Left cardiac atrium (tissue), 4 donors: ENCODE measurements at places on chromosomes 6 and 20. TPM values are rescaled to one million over a fixed set of nuclear protein-coding genes. Genes with fewer than 3 reads are reported as not detected.

GRCh38 chr20:48983423-48984400 is 62.2 kb downstream of the ARFGEF2 start:
- peak; percentile 37 for DNase-seq

DNA sequence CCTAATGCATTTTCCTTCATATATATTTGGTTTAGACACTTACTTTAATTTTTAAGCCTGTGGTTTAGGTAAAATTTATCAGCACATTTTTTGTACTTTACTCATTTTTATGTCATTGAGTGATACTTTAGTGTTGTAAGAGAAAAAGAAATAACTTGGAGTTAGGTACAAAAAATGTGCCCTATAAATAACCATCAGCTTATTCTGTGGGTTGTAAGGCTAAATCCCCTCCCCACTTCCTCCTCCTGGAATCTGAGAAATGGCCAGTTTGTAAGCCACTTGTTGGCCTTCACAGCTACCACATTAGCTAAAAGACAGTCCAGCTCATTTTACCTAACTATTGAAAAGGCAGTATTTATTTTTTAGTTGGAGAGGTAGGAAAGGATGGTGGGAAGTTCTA is 576.3 kb downstream of the PKHD1 start:
- no peak for DNase-seq

Gene BPIFB3
- not detected for total RNA-seq

DNA sequence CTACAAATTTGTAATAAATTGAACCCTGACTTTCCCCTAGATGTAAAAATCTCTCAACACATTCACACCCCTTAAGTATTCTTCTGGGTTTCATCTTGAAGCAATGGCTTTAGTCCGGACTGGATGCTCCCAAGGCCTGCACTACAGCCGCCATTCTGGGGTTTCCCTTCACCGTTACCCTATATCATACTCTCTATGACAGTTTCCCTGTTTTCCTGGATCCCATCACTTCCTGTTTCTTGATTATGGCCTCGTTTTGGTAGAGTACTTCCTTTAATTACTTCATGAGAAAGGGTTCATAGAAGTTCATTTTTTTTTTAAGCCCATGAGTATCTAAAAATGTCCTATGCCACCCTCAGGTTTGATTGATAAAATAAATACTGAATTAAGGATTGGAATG is 11.7 kb downstream of the FIG4 start:
- DNase-seq, result no peak

GRCh38 chr6:106051226-106051625 is 34.9 kb upstream of the PRDM1 start:
- no peak for DNase-seq

- DNase-seq, result no peak
Observed at GRCh38 chr6:80316686-80317231, 210.3 kb downstream of the BCKDHB start.

Gene MAP7
- 2.2 TPM for total RNA-seq

GRCh38 chr6:132919045-132919860 is 104.9 kb downstream of the RPS12 start:
- DNase-seq, result peak; percentile 77

DNA sequence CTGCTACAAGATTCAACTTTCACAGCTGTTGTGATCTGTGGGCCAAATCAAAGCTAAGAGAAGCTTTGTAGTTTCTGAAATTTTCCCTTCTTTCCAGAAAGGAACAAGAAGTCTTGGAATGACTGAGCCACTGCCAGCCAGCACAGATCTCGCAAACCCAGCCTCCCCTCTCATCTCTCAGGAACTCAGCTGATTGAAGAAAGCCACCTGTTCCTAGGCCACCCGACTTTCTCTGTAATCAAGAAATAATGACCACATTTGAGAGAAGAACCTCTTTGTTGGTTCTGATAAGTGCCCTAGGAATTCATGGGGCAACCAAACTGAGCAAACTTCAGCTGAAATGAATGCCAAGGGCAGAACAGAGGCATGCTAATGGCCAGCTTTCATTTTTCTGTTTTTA is 61.7 kb downstream of the HDGFL1 start:
- DNase-seq, result peak; percentile 19

DNA sequence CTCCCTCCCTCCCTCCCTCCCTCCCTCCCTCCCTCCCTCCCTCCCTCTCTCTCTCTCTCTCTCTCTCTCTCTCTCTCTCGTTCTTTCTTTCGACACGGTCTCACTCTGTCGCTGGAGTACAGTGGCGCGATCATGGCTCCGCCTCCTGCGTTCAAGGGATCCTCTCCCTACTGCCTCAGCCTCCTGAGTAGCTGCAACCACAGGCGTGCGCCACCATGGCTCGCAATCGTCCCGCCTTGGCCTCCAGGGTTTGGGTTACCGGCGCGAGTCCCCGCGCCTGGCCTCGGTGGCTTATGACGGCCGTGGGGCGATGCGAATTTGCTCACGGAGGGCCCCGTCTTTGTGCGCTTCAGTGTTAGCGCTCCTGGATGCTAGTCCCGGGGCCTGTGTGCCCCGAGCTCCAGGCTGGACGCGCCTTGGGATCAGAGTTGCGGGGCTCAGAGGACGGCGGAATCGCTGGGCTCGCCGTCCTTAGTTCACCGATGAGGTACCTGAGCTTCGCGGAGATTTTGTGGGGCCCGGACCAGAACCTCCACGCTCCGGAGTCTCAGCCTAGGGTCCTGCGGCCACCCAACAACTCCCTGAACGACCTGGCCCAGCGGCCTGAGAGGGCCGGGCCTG is 45.2 kb downstream of the MCUR1 start:
- DNase-seq, result no peak

DNA sequence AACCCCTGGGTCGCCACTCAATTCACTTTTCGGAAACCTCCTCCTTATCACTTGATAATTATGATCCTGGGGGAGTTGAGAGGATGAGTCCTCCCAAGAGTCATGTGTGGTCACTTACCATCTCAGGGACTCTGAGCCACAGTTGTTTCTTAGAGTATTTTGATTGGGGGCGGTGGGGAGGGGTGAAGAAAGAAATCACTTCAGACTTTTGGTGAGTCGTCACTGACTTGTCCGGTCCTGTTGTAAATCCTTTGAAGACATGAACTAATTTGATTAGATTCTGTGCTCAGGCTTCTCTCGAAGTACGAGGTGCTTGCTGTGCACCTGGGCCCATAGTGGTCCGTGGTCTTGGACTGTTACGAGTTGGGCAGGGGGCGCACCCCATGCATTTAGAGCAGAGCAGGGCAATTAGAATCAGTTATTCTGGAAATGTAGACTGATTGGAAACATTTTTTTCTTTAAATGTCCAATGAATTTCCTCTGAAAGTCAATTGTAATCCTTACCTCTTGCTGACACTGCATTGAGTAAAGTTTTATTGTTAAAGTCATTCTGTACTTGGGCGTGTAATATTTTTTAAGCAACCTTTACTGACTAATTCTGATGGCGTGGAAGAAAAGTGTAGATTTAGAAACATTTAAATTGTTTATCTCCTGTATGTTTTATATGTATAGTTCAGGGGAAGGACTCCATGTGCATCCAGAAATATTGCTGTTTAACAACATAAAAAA is 173.4 kb downstream of the SLC16A10 start:
- no peak for DNase-seq

GRCh38 chr6:45187836-45188235 is 140.3 kb upstream of the RUNX2 start:
- no peak for DNase-seq

GRCh38 chr6:38114976-38115625 is 295.6 kb downstream of the ZFAND3 start:
- DNase-seq, result no peak

GRCh38 chr6:42907336-42907735 is 8.5 kb upstream of the PTCRA start:
- no peak for DNase-seq

Gene MYL9
- total RNA-seq, result 1,946 TPM

GRCh38 chr6:169638915-169639314 is 62.9 kb downstream of the WDR27 start:
- no peak for DNase-seq

GRCh38 chr6:106849120-106849519 is 125.4 kb downstream of the CD24 start:
- no peak for DNase-seq

DNA sequence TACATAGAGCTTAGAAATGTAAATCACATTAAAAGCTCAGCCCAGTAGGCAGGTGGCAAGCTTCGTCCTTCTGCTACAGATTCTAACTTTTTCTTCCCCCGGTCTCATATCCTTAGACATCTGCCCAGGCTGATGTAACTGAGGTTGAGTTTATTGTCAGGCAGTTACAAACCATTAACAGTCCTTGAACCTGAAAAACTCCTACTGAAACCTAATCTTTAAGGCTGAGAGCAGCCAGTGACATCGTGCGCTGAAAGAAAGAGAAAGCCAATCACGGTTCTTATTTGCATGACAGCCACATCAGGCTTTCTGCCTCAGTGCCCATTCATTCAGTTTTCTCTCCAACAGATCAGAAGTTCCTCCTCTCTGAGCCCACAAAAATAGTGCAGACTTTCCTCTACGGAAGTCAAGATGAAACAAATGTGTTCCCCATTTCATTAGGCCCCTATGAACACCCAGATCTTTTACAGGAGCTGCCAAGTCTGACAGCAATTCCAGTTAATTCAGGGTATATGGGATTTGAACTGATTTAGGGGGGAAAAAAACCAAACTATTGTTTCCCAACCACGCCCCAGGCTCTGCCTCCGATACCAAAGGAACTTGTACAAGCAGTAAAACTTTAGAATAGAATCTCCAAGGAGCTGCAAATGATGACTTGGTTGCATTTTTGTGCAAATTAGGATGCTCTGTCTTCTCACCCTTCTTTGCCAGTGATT is at the start of gene NHSL1:
Gene NHSL1, minus strand, starts transcription at position 192 of the 716 bp plus-strand sequence. CDS start 204 bp downstream, outside the sequence.
- no peak for DNase-seq

- DNase-seq, result peak; percentile 59
Observed at GRCh38 chr20:35953387-35954199, 709 bp downstream of the SCAND1 start.

- no peak for DNase-seq
Observed at GRCh38 chr6:48755315-48755714, 644.3 kb upstream of the PTCHD4 start.

GRCh38 chr6:129697788-129698187 is 12.2 kb downstream of the ARHGAP18 start:
- DNase-seq, result no peak

Gene AGER
- total RNA-seq, result 2.8 TPM

Gene BTNL2
- not detected for total RNA-seq

Gene SOBP
- 14.4 TPM for total RNA-seq

DNA sequence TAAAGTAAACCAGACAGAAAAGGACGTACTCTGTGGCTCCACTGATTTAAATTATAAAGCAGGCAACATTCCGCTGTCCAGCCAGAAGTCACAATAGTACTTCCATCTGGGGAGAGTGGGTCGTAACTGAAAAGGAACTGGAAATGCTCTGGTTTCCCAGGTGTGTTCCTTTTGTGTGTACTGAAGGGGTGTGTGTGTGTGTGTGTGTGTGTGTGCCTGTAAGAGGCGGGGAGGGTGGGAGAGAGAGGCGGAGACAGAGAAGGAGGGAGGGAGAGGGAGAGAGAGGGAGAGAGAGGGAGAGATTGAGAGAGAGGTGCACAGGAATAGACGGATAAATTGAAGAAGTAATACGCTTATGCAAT is 178.4 kb upstream of the ZNF184 start:
- DNase-seq, result no peak

DNA sequence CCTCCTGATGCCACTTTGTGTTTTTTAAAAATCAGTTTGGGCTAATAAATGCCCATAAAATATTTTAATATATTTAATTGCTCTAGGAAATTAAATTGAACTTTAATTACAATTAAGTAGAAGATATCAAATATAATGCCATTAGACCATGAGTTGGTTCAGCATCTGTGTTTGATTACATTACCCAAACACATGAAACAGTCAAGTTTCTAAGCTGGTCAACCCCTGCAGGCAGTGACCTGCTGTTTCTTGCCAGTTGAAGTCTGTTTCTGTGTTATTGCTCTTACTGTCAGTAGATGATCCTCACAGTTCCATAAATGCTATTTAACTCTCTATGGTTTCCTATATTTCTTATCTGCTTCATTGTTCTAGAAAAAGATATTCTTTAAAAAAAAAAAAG is 9.7 kb upstream of the TENT5A start:
- DNase-seq, result no peak

DNA sequence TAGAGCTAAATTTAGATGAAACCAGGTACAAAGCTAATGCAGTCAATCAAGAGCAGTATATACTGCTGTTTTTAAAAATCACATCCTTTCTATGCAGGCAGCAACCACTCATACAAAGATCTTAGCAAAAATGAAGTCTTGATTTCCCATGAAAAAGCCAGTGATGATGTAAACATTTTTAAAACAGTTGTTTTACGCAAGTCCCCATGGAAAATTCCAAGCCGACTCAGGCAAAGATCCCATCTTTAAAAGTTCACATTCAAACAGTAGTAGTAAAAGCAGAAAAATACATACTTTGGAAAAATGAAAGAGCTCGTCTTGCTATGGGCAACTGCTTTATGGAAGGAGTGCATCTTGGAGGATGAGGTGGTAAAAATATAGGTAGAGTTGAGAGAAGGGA is 84.0 kb downstream of the RCAN2 start:
- DNase-seq, result no peak

Gene WDR27
- 12.9 TPM for total RNA-seq

DNA sequence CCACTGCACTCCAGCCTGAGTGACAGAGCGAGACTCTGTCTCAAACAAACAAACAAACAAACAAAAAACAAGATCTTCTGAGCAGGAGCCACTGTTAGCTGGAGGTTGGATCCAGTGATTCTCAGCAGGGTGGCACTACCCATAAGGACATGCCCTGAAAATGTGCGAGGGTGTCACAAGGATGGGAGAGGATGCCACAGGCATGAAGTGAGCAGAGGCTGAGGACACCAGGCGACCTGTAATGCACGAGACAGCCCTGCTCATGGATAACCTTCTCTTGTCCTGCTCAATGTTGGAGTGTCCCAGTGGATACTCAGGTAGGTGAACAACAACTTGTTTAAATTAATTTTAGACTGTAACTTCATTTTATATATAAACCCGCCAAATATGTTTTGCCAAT is 76.8 kb downstream of the KCNB1 start:
- DNase-seq, result no peak

Gene MDFI
- total RNA-seq, result 9.2 TPM

Gene SCGN
- 8.5 TPM for total RNA-seq

DNA sequence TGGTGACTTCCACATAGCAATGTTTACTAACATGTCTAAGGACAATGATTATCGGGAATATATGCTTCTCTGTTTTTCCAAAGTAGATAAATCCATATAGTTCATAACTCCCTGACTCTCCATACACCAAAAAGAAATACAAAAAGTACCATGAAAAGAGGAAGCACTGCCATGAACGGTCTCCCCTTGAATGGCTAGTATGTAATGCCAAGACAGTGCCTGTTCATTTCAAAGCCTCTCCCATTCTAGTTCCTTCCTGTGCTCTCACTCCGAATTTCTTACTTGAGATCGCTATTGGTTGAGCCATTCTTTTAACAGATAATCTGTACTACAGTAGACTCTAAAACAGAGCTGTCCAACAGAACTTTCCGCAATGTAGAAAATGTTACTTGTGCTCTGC is 54.8 kb upstream of the EDN1 start:
- no peak for DNase-seq
